ENCODE measurements at places on chromosomes 2 and 18.

GRCh38 chr18:76487782-76488181, 7.3 kb downstream of the ZNF516 start:
- DNase-seq = no peak
- peaks cover 48% of the 10 kb centered on the region for H3K4me1 ChIP-seq

DNA sequence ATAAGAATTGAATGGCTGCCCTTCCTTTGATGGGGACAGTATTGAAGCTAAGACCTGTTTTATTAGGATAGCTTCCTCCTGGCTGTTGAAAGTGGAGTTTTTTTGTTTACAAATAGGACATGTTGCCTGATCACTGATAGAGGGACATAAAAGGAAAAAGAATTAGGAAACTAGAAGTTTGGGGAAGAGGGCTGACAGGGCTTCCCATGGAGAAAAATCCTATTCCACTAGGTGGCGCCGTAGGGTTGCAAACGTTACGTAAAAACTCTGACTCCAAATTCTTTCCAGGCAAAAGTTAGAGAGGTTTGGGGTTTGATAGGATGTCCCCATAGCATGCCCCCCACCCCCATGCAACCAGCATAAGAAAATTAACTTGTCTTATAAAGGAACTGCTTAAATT, 11.1 kb upstream of the RBFA start:
- H3K4me3 ChIP-seq = no peak overlapping the region
- H3K4me1 ChIP-seq = no peaks in the 10 kb centered on the region
- no peaks in the 10 kb centered on the region for H3K27me3 ChIP-seq
- H3K36me3 ChIP-seq = no peaks in the 10 kb centered on the region
- H3K27ac ChIP-seq = no peak overlapping the region
- no peak for DNase-seq

DNA sequence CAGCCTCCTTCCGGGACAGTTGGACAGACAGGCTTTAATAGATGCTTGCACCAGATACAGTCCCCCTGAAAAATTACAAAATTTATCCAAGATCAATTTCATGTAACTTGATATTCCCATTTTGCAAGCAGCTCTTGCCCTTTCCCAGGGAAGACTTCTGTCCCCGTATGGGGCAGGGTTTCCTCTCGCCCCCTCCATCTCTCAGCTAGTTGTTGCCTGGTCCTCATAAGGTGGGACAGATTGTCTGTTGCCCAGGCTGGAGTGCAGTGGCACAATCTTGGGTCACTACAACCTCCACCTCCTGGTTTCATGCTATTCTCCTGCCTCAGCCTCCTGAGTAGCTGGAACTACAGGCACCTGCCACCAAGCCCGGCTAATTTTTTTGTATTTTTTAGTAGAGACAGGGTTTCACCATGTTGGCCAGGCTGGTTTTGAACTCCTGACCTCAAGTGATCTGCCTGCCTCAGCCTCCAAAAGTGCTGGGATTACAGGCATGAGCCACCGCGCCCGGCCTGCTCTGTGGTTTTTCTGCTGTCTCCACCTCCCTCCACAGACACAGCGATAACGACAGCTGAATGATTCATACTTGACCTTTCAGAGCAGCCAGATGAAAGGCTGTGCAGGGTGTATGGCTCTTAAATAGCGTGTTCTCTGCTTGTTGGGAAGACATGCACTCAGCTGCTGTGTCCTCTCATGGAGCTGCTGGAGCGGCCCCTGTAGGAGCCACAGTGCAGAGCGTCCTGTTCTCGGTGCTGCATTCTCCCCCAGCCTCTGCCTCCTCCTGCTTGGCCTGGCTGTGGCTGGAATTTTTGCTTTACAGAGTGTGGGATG, 61.4 kb downstream of the TTC39C start:
- H3K27ac ChIP-seq = peak overlapping the region; percentile 66
- no peak overlapping the region for H3K4me3 ChIP-seq
- DNase-seq = no peak
- H3K27me3 ChIP-seq = no peaks in the 10 kb centered on the region
- peaks cover 11% of the 10 kb centered on the region for H3K4me1 ChIP-seq

DNA sequence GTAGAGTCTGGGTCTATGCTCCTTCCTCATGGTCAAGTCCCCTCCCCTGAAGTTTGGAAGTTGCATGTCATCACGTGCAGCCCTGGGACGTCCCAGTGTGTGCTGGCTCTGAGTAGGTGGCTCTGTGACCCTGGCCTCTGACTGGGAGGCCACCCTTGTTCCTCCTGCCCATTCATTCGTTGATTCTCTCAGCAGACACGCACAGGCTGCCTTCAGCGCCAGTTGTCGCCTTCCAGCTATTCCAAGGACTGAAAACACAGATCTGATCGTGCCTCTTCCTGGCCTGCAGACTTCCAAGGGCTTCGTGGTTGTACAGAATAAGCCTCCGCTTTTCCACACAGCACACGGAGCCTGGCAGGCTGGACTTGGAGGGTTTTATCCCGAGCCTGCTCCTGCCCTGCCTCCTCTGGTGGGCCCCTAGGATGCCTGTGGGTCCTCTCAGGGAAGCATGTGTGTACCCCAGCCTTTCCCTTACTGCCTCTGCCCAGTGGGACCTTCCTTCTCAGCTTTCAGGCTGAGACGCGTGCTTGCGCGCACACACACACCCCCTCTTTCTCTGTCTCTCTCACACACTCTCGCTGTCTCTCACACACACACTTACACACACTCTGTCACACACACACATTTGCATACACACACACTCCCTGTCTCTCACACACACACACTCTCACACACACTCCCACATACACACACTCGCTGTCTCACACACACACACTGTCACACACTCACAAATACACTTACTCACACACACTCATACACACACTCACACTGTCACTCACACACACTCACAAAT, 17.7 kb downstream of the SH3BP4 start:
- H3K4me1 ChIP-seq = peaks cover 19% of the 10 kb centered on the region
- H3K36me3 ChIP-seq = no peaks in the 10 kb centered on the region
- H3K27ac ChIP-seq = no peak overlapping the region
- H3K4me3 ChIP-seq = no peak overlapping the region

DNA sequence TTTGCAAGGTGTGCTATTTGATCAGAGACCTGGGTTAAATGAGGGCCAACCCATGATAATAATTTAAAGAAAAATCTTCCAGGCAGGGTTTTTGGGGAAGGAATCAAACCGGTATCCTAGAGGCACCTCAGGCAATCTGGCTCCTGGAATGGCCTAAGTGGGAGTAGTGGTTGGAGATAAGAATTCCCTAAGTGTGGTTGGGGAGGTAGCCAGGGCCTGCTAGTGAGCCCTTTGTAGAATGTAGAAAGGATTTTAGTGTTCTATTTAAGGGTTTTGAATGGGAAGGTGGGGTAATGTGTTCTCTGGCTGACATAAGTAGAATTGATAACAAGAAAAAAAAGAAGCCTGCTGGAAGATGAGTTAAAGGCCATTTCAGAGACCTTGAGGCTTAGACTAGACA, 422.2 kb downstream of the XIRP2 start:
- no peaks in the 10 kb centered on the region for H3K27me3 ChIP-seq
- DNase-seq = no peak

DNA sequence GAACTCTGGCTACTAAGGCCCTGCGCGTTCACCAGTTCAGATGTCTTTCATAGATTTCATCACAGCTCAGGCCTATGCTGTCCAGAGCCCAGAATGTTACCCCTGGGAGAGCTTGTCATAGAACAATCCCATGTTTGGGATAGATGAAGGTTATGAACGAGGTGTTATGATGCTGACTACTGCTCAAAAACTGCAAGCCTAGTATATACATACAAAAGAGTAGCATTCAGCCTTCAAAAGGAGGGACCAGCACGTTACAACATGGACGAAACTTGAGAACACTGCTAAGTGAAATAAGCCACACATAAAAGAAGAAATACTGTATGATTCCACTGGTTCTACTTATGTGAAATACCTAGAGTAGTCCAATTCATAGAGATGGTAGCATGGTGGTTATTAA, 401.9 kb downstream of the NBAS start:
- H3K36me3 ChIP-seq = no peaks in the 10 kb centered on the region
- no peak overlapping the region for H3K4me3 ChIP-seq
- H3K27me3 ChIP-seq = no peaks in the 10 kb centered on the region
- H3K4me1 ChIP-seq = peaks cover 8% of the 10 kb centered on the region
- DNase-seq = no peak

- H3K4me1 ChIP-seq = no peaks in the 10 kb centered on the region
- no peak overlapping the region for H3K27ac ChIP-seq
- H3K36me3 ChIP-seq = no peaks in the 10 kb centered on the region
- no peaks in the 10 kb centered on the region for H3K27me3 ChIP-seq
Observed at GRCh38 chr2:4415810-4416413, 712.5 kb downstream of the DCDC2C start.

DNA sequence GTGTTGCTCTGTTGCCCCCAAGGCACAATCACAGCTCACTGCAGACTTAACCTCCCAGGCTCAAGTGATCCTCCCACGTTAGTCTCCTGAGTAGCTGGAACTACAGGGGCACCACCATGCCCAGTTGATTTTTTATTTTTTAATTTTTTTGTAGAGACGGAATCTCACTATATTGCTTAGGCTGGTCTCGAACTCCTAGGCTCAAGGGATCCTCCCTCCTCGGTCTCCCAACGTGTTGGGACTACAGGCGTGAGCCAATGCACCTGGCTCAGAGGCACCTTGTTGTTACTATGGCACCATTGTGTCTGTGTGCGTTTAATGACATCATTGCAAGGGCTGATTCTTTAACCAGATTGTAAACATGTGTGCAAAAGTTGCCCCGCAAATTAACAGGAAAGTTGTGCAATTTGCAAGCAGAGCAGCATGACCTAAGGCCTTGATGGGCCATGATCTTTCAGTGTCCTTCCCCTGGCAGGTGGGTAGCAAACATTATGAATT, 22.6 kb downstream of the TCF23 start:
- H3K4me1 ChIP-seq = no peaks in the 10 kb centered on the region
- no peak for DNase-seq
- H3K27me3 ChIP-seq = no peaks in the 10 kb centered on the region
- H3K27ac ChIP-seq = no peak overlapping the region
- no peak overlapping the region for H3K4me3 ChIP-seq
- no peaks in the 10 kb centered on the region for H3K36me3 ChIP-seq

DNA sequence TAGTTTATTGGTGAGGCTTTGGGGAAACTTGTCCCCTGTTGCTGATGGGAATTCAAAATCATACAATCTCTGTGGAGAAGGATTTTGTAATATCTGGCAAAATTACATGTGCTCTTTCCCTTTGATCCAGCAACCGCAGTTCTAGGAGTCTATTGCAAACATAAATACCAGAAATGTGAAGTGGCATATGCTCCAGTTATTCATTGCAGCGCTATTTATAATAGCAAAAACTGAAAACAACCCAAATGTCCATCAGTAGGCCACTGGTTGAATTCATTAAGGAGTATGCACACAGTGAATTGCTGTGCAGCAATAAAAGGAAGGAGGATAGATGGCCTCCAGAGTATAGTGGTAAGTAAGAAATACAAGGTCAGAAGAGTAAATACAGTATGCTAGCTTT, 76.5 kb downstream of the HNRNPLL start:
- no peak overlapping the region for H3K4me3 ChIP-seq
- H3K4me1 ChIP-seq = no peaks in the 10 kb centered on the region
- no peak for DNase-seq
- H3K27me3 ChIP-seq = no peaks in the 10 kb centered on the region
- H3K27ac ChIP-seq = no peak overlapping the region
- no peaks in the 10 kb centered on the region for H3K36me3 ChIP-seq

- peaks cover 25% of the 10 kb centered on the region for H3K4me1 ChIP-seq
- no peaks in the 10 kb centered on the region for H3K27me3 ChIP-seq
- DNase-seq = no peak
Observed at GRCh38 chr2:176536439-176537133, 267.3 kb downstream of the MTX2 start.

GRCh38 chr2:160647967-160648685, 154.5 kb upstream of the RBMS1 start:
- H3K36me3 ChIP-seq = no peaks in the 10 kb centered on the region
- H3K4me1 ChIP-seq = no peaks in the 10 kb centered on the region
- peak overlapping the region; percentile 12 for H3K4me3 ChIP-seq
- no peaks in the 10 kb centered on the region for H3K27me3 ChIP-seq

- H3K27ac ChIP-seq = peak overlapping the region; percentile 98
- H3K4me3 ChIP-seq = peak overlapping the region; percentile 99
- peaks cover 48% of the 10 kb centered on the region for H3K4me1 ChIP-seq
- no peaks in the 10 kb centered on the region for H3K27me3 ChIP-seq
- H3K36me3 ChIP-seq = no peaks in the 10 kb centered on the region
Observed at GRCh38 chr2:65129286-65129825, 550 bp downstream of the RAB1A start.

GRCh38 chr2:235595422-235596010, 101.7 kb downstream of the AGAP1 start:
- peak overlapping the region; percentile 13 for H3K27ac ChIP-seq
- no peaks in the 10 kb centered on the region for H3K36me3 ChIP-seq
- DNase-seq = no peak
- no peak overlapping the region for H3K4me3 ChIP-seq
- H3K4me1 ChIP-seq = peaks cover 14% of the 10 kb centered on the region

GRCh38 chr18:12406371-12407111, 1.2 kb upstream of the PRELID3A start:
- no peak for DNase-seq
- H3K27ac ChIP-seq = peak overlapping the region; percentile 86
- H3K27me3 ChIP-seq = no peaks in the 10 kb centered on the region
- no peak overlapping the region for H3K4me3 ChIP-seq
- peaks cover 12% of the 10 kb centered on the region for H3K4me1 ChIP-seq
- no peaks in the 10 kb centered on the region for H3K36me3 ChIP-seq

- DNase-seq = no peak
- no peaks in the 10 kb centered on the region for H3K36me3 ChIP-seq
- H3K27ac ChIP-seq = no peak overlapping the region
- H3K4me3 ChIP-seq = no peak overlapping the region
- peaks cover 11% of the 10 kb centered on the region for H3K4me1 ChIP-seq
Observed at GRCh38 chr2:28696261-28696660, 55.4 kb upstream of the PPP1CB start.

DNA sequence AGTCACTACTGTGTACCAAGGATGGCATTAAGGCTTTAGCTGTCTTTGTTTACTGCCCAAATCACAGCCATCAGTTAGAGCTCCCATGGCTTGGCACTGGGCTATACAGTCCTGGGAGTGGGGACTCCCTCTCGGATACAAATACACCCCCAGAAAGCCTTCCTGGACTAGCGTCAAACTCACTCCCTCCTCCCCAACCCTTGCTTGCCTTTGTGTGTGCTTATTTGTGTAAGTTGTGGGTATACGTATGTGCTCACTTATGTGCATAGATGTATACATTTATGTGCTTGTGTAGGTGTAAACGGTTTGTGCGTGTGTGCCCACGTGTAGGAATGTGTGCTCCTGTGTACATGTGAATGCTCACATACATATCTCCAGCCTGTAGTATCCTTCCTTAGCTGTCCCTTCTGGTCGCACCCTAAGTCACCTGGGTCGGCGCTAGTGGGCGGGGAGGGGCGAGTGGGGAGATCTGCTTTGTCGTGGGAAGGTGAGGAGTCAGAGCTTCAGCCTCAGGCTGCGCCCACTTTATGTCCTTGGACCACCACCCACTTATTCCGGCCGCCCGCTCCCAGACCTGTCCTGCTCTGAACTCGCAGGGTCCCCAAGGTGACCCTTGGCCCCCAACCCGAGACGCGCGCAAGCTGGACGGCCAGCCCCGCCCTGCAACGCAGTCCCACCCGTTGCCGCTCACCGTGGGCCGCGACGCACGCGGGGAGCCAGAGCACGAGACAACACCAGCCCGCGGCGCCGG, 461 bp downstream of the PRADC1 start:
- H3K27ac ChIP-seq = peak overlapping the region; percentile 41
- no peaks in the 10 kb centered on the region for H3K27me3 ChIP-seq
- peak overlapping the region; percentile 73 for H3K4me3 ChIP-seq
- peaks cover 36% of the 10 kb centered on the region for H3K4me1 ChIP-seq
- DNase-seq = no peak

GRCh38 chr2:48691935-48692691, 63.4 kb downstream of the LHCGR start:
- no peak overlapping the region for H3K27ac ChIP-seq
- H3K4me1 ChIP-seq = no peaks in the 10 kb centered on the region
- H3K4me3 ChIP-seq = no peak overlapping the region
- H3K36me3 ChIP-seq = no peaks in the 10 kb centered on the region
- DNase-seq = no peak
- no peaks in the 10 kb centered on the region for H3K27me3 ChIP-seq
